Right renal pelvis (tissue), 4 donors: ENCODE measurements at places on chromosomes 12 and 14.

DNA sequence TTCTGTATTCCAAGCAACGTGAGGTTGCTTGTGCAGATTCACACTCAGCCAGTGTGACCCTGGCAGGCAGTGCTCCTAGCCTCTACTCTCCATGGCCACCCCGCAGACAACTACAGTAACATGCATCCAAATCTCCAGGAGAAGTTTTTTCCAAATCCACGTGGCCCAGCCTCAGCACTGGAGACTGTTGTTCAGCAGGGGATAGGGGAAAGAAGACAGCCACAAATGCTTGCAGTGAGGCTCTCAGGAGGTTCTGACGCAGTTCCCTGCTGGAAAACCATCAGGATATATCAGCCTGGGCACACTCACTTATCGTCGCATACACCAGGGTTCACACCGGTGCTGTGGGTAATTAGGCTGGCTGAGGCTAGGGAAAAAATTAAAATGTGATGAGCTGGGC, 16.2 kb downstream of the IQSEC3 start:
- no peak for DNase-seq

DNA sequence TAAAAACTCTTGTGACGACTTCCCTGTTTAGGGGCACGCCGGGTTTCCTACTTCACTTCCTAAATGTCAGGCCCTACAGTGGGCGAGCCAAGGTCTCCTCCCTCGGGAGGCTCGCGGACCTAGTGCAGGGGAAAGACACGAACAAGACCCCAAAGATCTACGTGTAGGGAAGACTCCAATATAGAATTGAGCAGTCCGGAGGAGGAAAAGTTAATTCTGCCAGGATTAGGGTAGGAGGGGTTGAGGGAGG, 564 bp downstream of the ATXN3 start:
- no peak for DNase-seq

DNA sequence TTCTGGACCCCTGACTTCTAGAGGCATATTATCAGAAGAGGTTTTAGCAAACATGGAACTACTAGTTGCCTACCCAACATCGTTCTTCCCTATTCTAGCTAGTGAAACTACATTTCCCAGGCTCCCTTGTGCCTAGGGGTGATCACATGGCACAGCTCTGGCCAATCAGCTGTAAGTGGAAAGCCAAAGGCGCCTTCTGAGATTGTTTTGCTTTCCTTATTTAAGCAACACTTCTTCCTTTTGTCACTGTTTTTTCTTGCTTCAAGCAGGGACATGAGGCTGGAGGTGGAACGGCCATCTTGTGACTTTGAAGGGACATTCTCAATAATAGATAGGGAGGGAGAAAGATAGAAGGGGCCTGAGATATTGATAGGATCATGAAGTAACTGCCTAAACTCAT, 136.7 kb downstream of the ZNF664 start:
- no peak for DNase-seq

DNA sequence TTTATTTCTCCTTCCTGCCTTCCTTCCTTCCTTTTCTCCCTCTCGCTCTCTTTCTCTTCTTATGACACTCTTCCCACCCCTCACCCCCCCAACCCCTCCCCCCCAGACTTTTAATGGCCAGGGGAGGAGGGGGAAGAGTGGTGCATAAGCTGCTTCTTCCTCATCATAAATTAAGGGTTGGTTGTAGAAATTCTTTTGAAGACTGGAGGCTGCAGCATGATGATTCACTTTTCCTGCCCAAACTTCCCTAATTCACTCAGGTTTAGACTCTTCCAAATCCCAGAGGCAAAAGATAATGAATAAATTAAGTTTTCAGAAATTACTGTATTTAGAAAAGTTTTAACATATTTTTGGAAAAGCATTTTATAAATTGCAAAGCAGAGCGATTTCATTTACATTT, 58.2 kb downstream of the GRIP1 start:
- DNase-seq = no peak

GRCh38 chr14:63163306-63163705, 40.9 kb upstream of the RHOJ start:
- DNase-seq = no peak

- no peak for DNase-seq
Measured at GRCh38 chr12:124720681-124721500, 142.8 kb downstream of the SCARB1 start.

DNA sequence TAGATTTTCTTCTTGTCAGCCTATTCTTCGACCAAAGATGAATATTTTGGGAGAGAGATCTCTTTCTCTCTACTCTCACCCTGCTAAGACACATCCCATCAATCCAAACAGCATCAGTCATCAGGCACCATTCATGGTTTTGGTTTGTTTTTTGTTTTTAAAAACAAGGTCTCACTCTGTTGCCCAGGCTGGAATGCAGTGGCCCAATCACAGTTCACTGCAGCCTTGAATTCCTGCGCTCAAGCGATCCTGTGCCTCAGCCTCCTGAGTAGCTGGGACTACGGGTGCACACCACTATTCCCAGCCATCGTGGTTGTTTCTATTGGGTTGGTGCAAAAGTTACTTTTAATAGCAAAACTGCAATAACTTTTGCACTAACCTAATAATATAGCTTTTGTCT, 14.4 kb upstream of the ITPR2 start:
- DNase-seq = no peak

- DNase-seq = no peak
Measured at GRCh38 chr14:75280831-75281653, 2.4 kb downstream of the FOS start.

- DNase-seq = no peak
Measured at GRCh38 chr12:51950682-51951198, 759 bp upstream of the ACVR1B start.

DNA sequence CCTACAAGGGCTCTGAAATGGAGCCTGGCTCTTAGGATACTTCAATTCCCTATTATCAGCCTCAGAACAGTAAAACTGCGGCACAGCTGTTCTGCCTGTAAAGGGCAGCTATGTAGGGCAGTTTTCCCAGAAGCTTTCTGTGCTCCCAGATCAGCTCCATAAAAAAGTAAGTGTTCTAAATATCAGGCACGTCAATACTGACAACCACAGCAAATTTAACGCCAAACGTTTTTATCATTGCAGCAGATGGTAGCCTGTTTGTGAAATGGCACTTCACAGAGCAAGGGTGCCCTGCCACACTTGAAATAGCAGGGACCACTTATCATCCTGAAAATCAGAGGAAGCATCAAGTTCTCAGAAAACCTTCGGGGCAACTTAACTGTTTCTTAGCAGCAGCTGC, 54.8 kb upstream of the PTHLH start:
- no peak for DNase-seq

- DNase-seq = no peak
Measured at GRCh38 chr12:115411121-115411520, 727.1 kb upstream of the TBX3 start.

GRCh38 chr12:132711080-132711843, 620 bp downstream of the PGAM5 start:
- DNase-seq = no peak

GRCh38 chr14:61558271-61558670, 137.0 kb upstream of the HIF1A start:
- no peak for DNase-seq
